Activated CD4-positive, alpha-beta T cell treated with anti-CD3 and anti-CD28 coated beads, Interleukin-2, amount 50 U/mL, for 4 hours (primary cell): ENCODE measurements at places on chromosomes 6 and 20.

DNA sequence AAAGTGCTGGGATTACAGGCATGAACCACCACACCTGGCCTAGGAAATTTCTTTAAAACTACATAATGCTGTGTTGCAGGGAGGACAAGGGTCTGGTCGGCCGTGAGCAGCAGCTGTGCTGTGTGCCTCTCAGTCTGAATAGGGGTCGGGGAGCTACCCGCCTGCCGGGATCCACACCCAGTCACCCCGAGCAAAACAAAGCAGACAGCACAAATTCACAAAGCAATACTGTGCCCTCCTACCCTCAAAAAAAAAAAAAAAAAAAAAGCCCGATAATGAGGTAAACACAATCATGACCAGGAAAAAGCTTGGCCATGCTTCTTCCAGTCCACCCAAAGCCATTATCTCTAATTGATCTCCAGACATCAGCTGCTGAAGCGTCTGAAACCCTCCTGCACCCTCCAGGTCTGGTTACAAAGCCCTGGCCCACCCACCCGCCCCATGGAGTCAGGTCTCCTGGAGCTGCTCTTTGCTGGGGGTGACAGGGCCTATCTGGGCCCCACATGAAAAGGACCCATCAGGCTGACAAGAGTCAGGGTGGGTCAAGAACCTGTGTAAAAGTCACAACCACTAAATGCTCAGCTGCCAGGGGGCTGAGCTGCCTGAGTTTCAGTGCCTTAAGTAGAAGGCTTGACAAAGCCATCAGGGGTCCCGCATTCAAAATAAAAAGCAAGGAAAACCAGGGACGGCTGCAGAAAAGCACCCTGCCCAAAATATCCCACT, 88.2 kb downstream of the NOL4L start:
- no peak for DNase-seq

GRCh38 chr6:14320332-14320731, 202.8 kb downstream of the CD83 start:
- no peak for DNase-seq

DNA sequence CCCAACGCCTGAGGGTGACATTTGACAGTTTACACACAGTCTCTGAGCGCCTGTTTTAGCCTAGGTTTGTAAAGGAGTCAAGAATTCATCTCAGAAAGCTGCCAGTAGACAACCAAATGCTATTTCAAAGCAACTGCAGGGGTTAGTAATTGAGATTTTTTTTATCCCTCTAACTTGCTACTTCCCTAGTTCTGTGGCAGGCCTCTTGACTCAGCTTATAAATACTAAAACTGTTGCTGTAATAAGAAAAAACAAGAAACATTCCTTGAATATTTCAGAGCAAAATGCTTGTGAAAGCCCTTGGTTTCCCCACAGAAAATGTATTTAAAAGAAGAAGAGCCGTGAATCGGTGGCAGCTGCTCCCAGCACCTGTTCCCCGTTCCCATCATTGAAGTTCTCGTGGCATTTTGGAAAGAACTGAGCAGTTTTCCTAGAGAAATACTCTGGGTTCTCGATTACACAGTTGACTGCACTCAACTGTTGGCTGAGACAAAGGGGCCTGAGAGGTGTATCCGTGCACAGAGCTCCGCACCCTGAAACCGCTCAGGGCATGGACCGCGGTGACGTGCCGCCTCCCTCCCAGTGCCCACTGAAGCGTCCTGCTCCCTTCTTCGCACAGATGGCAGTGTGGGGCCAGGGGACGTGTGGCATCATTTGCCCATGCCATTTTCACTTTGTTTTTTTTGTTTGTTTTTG, 20.9 kb downstream of the DLL1 start:
- no peak for DNase-seq

GRCh38 chr20:46330072-46330763, 21.9 kb upstream of the CDH22 start:
- DNase-seq, result no peak

DNA sequence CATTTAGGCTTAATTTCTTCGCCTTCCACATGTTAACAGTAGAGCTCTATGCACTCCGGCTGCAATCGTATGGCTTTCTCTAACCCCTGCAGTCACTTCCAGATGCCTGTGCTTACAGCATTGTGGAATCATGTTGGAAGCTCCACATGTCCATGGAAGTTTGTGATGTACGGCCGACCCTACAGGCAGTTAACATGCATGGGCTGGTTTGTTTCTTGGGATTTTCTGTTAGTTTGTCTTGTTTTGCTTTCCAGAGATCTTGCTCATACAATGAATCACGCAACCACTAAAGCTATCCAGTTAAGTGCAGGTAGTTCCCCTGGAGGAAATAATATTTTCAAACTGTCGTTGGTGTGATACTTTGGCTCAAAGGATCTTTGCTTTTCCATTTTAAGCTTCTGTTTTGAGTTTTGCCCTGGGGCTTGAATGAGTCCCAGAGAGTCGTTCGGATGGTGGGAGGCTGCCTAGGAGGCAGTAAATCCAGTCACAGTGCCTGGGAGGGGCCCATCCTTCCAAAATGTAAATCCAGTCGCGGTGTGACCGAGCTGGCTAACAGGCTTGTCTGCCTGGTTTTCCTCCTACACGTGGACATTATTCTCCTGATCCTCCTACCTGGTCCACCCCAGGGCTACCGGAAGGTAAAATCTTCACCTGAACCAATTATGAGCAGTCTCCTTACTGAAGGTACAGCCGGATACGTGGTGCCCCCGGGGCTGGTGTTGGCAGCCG, 225.9 kb downstream of the SMOC2 start:
- no peak for DNase-seq

DNA sequence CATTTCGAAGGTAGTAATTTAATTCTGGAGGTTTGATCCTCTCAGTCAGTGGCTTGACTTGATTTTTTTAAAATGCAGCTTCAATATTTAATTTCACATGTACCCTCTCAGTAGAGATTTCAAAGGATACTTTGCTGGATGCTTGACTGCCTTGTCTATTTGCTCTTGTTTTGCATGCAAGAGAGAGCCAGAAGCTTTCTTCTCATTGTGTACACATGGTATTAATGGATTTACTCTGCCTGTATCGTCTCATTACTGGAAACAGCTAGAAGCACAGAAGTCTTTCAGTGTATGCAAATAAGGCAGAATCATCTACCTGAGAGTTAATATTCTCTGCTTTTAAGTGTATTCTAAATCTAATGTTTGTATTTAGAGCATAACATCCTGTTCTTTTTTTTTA, 84.3 kb upstream of the FOXO3 start:
- DNase-seq, result no peak

DNA sequence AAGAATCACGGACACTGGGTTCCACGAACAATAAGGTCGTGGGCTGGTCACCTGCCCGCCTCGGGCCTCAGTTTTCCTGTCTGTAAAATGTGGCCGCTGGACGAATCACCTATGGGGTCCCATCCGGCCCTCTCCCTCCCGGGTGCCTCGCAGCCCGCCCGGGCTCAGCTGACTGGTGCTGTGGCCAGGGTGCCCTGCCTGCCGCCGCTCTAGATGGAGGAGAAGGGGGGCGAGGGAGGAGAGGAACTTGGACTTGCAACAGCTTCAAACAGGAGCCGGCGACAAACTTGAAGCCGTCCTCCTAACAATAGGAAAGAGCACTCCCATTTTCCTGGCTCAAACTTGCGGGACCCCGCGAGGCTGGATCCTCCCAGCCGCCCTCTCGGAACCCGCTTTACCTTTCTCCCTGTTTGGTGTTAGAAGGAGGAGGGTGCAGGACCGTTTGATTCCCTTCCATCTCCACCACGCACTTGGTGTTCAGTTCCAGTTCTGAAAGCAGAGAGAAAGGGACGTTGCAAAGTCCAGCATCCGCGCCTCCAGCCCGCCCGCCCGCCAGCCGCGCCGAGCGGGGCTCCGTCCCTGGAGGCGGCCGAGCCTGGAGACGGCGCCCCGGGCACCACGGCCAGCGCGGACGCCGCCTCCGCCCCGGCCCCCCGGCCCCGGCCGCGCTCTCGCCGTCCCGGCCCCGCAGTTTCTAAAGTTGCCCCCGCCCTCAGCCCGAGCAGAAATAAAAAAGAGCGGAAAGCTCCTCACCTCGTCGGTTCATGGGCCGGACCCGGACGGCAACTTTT, 584 bp downstream of the KIF13A start:
- DNase-seq, result no peak

DNA sequence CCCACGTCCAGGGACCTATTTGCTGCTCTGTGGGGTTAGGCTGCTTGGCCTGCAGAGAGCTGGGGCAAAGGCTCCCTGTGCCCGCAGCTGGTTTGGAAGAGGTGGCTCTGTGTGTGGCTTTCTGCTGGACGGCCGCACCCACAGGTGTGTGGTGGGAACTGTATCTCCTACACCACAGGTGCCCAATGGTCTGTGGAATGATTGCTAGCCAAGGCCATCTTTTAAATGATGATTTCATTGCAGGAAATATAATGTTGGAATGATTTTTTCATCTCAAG, 178.4 kb downstream of the DLL1 start:
- no peak for DNase-seq

GRCh38 chr6:105753207-105753606, 332.9 kb upstream of the PRDM1 start:
- no peak for DNase-seq

DNA sequence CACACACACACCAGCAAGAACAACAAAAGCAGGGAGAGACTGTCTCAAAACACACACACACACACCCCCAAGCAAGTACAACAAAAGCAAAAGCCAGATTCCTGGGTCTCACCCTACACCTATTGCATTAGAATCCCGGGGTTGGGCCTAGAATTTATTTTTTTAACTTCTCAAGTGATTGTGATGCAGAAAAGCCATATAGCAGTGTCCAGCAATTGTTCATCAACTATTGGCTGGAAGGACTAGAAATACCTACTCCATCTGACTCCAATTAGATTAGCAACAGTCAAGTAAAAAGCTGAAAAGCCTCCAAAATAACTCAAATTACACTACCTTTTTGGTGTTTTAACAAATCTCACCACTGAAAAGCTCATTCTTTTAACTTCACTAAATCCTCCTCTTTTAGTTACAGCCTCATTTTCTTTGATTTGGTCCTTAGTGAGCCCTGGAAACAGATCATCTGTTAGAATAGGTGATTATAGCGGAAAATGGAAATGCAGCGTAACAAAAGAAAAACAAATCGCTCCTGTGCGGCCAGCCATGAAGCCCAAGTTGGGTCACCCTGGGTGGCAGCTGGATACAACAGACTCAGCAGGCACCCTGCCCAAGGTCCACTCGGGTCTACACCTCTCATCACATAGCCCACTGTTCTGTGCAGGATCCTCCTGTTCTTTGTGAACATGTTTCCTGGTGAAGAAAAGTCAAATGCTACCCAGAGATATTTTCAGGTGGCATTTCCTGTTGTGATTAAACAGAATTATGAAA, 38.7 kb downstream of the STAU1 start:
- no peak for DNase-seq
